ENCODE measurements at places on chromosomes 2 and 18. TPM values are rescaled to one million over a fixed set of nuclear protein-coding genes. Genes with fewer than 3 reads are reported as not detected.

Gene HES6
- total RNA-seq, result 13.1 TPM

Gene SLC23A3
- 0.06 TPM for total RNA-seq

Gene MERTK
- 0.46 TPM for total RNA-seq

Gene ZFAND2B
- total RNA-seq, result 34.0 TPM

Gene C1QL2
- total RNA-seq, result not detected

Gene IL36G
- not detected for total RNA-seq

Gene ICOS
- not detected for total RNA-seq

Measured in LHCN-M2 (cell line).